Ureter (tissue), 1 donor: ENCODE measurements at places on chromosomes 1 and 21. TPM values are rescaled to one million over a fixed set of nuclear protein-coding genes. Genes with fewer than 3 reads are reported as not detected.
A peak's percentile ranks its signal among the peaks of the same experiment; 100 is the strongest.

Gene LDLRAP1
- total RNA-seq: 14.4 TPM

DNA sequence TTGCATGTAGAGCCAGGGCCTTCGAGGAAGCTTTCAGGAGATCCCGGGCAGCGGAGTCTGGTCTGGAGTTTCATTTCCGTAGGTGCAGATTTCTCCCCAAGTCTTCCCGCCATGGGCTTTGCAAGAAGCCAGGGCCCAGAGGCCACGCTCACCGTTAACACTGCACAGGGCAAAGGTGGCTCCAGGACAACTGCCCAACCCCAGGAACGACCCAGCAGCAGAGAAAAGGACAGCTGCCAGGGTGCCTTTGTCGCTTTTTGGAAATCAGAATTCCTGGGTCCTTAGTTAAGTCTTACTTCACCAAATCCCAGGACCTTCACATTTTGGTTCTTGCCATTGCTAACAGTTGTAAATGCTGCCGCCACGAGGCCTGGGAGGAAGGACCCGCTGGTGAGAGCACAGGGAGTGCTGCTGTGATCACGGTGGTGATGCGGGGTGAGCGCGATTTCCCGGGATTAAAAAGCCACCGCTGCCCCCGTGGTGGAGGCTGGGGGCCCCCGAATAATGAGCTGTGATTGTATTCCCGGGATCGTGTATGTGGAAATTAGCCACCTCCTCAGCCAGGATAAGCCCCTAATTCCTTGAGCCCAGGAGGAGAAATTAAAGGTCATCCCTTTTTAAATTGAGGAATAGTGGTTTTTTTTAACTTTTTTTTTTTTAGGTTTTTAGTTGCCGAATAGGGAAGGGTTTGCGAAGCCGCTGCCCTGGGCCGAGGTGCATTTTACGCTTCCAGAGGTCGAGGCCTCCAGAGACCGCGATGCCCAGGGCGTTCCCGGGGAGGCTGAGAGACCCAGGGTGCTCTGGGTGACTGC, 8.2 kb downstream of the SIM2 start:
- DNase-seq: peak; percentile 43

DNA sequence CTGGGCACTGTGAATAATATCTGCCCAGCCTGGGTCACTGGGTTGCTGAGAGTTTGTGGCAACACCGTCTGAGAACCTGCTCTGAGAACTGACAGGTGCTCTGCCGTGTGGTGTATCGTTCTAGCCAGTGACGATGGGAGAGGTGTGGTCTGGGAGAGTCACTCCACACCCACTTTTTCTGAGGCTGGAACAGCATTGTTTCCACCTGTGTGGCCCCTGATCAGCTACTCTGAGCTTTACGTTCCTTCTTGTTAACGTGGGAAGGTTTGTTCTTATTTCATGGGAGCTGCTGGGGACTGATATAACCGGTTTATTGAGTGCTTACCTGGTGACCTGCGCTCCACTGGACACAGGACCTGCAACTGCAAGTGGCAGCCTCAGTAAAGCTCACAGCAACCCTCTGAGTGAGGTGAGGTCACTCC, 34.8 kb upstream of the TENT5C start:
- DNase-seq: peak; percentile 70

DNA sequence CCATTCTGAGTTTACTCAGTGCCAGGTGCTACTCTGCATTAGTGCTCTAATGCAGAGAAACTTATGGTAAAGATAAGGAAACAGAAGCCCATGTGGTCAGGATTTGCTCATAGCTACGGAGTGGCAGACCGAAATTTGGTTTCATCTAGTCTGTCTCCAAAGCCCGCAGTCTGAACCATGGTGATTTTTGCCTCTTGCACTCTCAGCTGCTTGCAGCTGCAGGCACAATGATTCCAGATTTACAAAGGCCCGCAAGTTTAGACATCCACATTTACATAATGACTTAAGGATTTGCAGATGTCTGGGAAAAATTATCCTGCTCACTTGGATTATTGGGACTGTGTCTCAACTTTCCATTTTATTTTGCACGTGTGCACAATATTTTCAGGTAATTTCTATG, 161.3 kb upstream of the KCNJ6 start:
- DNase-seq: no peak

DNA sequence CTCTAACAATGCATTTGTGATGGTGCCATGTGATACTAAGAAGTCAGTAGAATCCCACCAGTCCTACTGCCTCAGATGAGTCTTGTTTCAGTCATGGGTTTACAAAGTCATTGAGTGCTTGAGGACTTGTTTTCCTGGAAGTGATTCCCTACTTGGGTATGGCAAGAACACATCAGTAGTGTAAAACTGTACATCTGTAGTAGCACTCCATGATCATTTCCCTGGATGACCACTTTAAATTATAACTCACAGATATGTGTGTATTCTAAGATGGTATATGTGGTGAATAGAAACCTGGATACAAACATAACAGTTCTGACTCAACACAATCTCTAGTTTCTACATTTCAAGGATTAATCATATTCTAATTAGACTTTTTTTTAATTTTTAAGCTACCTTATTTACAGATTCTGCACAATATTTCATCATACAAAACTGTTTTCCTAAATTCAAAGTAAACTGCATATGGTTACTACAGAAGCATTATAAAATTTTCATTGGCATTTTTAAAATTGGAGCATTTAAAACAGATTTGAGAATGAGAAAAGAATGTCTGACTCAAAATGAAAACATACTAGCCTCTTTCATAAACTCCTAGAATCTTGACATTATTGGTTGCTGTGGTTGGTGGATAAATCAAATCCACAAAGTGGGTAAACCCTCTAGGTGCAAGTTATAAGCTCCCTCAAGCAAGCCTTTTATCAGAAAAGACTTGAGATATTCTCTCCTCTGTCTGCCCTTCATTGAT, 6.8 kb upstream of the PSMG1 start:
- no peak for DNase-seq

Gene GPR25
- total RNA-seq: not detected

Gene MAEL
- 1.1 TPM for total RNA-seq

- no peak for DNase-seq
Measured at GRCh38 chr1:180185281-180185680, 30.6 kb downstream of the QSOX1 start.

DNA sequence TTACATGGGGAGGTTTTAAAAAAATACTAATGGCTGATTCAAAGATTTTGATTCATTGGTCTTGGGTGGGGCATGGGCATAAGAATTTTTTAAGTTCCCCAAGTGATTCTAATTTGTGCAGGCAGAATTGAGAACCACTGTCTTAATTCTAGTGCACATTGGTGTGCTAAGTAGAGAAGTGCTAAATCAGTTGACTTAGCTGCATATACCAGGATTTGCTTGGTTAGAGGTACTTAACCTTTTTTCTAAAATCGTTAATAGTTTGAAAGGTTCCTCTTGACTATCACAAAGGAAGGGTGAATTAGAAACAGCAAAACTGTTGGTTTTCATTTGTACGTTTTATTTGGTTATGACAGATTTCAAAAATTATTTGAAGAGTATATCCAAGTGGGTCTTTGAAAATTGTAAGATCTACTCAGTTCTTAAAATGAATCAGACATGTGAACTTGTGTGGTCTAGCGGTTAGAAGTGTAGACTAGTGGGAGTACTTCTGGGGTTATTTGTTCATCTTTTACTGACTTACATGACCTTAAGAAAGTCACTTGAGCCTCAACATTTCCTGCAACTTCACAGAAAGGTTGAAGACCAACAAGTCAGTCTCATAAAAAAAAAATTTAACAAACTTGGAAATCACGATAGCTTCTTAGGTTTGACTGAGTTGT, 66.7 kb downstream of the RPAP2 start:
- DNase-seq: no peak

Gene TNFAIP8L2
- total RNA-seq: 0.34 TPM

- DNase-seq: no peak
Measured at GRCh38 chr1:82586473-82586872, 785.7 kb downstream of the ADGRL2 start.

- no peak for DNase-seq
Measured at GRCh38 chr1:39110882-39111281, 84.7 kb downstream of the NDUFS5 start.

GRCh38 chr1:116487583-116487982, 83.2 kb downstream of the CD58 start:
- DNase-seq: no peak

DNA sequence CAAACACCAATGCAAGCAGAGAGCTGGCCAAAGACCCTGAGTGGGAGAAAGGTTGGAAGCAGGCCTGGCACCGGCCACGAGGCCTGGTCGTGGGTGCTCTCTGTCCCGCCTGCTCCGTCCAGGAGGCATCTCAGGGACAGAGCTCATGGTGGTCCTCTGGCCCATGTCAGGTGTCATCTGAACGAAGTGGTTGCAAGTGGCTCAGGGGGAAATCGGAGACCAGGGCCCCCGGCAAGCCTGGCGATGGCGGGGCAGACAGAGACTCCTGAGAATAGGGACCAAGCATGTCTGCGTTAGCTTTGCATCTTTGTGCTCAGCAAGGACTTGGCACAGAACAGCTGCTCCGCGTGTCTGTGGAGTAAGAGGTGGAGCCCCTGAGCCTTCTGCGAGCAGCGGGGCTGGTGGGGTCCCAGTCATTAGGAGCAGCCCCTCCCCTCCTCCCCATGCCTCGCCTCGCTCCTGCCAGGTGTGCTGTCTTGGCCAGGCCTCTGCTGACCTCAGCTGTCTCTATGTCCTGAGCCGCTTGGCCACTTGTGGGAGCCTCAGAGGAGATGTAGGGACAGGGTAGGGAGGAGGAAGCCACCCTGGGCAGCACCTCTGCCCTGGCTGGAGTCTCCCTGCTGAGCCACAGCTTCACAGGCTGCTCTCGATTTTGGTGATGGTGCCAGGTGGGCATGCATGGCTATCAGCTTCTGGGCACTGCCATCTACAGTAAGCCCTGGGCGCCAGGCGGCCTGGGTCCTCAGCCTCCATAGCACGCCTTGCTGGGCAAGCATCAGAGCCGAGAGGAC, 362.9 kb upstream of the VAMP3 start:
- DNase-seq: peak; percentile 41

- DNase-seq: no peak
Measured at GRCh38 chr1:224061436-224061835, 52.5 kb upstream of the FBXO28 start.

Gene RIPPLY3
- total RNA-seq: 0.18 TPM

GRCh38 chr1:213666113-213666512, 321.7 kb upstream of the PROX1 start:
- no peak for DNase-seq

GRCh38 chr21:32816261-32816660, 44.7 kb upstream of the PAXBP1 start:
- DNase-seq: no peak

Gene TMEM240
- total RNA-seq: 2.9 TPM

DNA sequence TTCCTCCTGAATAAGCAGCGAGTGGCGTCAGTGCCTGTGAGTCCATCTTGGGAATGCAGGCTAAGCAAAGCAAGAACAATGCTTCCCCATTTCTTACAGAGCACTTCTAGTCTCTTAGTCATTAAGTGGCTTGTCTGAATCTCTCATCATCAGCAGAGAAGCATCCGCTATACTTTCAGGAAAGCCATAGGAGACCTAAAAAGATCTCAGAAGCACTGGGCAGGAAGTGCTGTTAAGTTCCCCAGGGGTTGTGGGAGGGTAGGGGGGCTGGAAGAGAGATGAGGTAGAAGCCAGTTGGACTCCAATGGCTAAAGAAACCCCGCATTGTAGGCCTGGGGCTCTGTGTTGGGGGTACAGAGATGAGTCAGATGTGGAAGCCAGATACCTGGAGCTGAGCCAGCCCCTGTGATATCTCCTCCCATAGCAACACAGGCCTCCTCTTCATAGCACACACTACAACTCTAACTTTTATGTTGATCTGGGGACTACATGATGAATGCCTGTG, 44.9 kb downstream of the SYT6 start:
- DNase-seq: no peak

- DNase-seq: no peak
Measured at GRCh38 chr1:97864615-97865014, 56.2 kb downstream of the DPYD start.

Gene LRRC53
- total RNA-seq: not detected

Gene PGBD5
- total RNA-seq: 1.8 TPM

DNA sequence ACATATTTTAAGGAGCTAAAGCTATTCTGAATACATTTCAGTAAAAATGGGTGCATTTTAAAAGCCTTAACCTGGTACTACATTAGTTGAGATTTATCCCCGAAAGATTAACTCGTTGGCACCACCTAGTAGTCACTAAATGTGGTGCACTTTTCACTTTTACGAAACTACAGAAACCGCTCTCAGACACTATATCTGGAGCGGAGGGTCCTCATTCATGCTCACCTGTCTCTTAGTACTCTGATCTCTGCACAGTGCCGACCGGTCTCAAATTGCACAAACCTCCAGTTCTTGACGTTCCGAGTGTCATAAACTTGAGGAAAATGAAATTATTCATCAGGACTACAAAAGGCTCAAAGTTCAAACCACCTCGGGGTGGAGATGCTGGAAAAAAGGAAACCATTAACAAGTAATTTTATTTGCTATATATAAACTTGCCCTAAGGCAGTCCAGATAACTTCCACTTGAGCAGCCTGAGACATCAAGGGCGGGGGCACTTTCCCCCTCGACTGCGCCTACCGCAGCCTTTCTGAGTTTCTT, 722 bp downstream of the LZIC start:
- DNase-seq: no peak

GRCh38 chr1:25711555-25712298, 88.3 kb upstream of the SELENON start:
- peak; percentile 54 for DNase-seq

Gene PFKFB2
- total RNA-seq: 27.0 TPM

Gene ADGRL2
- total RNA-seq: 41.9 TPM

Gene GUCA2A
- total RNA-seq: not detected

Gene NUP210L
- 0.39 TPM for total RNA-seq

Gene PRR9
- total RNA-seq: not detected

DNA sequence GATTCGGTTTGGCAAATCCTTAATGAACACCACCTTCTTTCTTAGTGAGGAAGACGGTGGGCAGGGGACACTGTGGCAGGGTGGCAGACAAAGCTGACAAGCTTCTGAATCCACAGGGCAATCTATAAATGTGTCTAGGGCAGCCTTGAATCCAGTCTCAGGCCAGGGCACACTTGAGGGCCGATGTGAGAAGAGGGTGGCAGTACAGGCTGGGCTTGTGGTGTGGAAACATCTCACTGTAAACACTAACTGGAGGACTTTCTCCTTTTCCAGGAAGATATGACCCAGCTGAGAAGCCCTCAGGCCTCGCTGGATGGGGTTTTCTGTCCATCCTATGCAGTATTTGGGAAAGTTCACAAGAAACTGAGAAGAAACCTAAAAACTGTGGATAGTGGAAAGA, 46.5 kb downstream of the PKP1 start:
- no peak for DNase-seq

GRCh38 chr21:24658026-24658425, 949.3 kb downstream of the MRPL39 start:
- DNase-seq: no peak

DNA sequence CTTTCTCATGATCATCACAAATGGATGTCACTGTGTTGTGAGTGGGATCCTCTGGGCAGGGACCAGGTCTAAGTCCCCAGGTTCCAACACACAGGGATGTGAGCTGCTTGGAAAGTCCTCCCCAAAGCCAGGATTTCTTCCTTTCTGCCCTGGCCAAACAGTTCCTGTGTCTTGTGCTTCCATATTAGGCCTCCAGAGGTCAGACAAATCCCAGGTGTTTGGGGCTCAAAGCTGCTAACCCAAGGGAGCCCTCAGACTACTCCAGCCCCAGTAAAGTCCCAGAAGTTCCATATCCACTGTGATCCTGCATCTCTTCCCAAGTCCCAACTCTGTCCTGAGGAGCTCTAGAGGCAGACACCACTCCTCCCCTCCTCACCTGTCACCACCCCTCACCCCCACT, 27.7 kb upstream of the MAGOH start:
- no peak for DNase-seq

Gene ZNF695
- not detected for total RNA-seq

- no peak for DNase-seq
Measured at GRCh38 chr1:87155648-87156047, 173.0 kb upstream of the LMO4 start.

Gene TRAF3IP3
- 6.2 TPM for total RNA-seq

Gene RCSD1
- total RNA-seq: 8.7 TPM

Gene MYOM3
- total RNA-seq: 0.65 TPM
